ENCODE measurements at places on chromosomes 6 and 20. TPM values are rescaled to one million over a fixed set of nuclear protein-coding genes. Genes with fewer than 3 reads are reported as not detected.
A peak's percentile ranks its signal among the peaks of the same experiment; 100 is the strongest.

Gene RIMS1
- 2.8 TPM for polyA plus RNA-seq

- DNase-seq: no peak
These were observed 215.8 kb upstream of the CITED2 start for GRCh38 chr6:139590206-139590605.

Gene C6orf141
- 2.0 TPM for polyA plus RNA-seq

Gene FBXO9
- 112 TPM for polyA plus RNA-seq

DNA sequence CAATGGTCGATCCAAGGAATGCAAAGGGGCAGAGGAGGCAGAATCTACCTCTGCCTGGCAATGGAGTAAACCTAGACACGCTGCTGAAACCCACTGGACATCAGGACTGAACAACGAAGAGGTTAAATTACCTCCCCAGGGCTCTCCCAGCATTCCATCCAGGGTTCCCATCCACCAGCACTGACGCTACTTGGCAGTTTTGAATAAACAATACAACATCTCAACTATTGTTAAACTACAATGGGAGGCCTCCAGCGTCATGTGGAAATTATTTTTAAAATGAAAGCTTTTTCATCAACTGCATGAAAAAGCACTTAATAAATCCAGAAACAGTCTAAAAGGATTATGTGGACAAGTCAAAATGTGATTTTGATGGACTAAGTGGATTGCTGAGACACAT is 96.8 kb upstream of the NHSL1 start:
- no peak for DNase-seq

DNA sequence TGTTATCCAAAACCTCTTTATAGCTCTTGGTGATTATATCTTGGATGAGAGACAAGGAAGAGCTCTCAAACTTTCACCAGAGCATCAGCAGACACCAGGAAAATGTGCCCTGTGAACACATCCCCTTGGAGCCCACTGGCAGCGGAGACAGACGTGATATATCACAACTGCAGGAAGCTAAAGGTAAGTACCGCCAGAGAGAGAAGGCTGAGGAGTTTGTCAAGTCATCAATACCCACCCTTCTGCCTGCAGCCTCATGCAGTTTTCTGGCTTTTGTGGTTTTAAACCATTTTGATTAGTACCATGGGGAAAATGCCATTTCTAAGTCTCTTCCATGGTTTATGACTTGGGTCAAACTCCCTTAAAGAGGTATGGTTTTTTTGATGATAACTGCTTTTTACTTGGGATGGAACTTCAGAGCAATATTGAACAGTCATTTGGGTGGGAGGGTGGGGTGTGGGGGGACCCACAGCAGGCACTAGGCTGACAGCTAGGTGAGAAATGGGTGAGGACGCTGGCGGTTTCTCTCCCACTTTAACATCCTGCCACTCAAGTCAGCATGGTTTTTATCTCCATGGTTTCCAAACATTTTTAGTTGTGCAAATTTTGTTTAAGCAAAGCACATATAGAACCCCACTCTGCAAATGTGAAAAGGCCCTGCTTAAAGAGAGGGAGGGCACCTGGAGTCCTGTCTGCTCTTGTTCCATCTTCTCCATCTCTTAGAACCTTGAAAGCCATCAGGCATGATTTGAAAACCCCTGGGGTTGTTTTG is 108.4 kb downstream of the SCML4 start:
- no peak for DNase-seq

Gene TAGAP
- 0.78 TPM for polyA plus RNA-seq

Gene HCRTR2
- polyA plus RNA-seq: 0.35 TPM

DNA sequence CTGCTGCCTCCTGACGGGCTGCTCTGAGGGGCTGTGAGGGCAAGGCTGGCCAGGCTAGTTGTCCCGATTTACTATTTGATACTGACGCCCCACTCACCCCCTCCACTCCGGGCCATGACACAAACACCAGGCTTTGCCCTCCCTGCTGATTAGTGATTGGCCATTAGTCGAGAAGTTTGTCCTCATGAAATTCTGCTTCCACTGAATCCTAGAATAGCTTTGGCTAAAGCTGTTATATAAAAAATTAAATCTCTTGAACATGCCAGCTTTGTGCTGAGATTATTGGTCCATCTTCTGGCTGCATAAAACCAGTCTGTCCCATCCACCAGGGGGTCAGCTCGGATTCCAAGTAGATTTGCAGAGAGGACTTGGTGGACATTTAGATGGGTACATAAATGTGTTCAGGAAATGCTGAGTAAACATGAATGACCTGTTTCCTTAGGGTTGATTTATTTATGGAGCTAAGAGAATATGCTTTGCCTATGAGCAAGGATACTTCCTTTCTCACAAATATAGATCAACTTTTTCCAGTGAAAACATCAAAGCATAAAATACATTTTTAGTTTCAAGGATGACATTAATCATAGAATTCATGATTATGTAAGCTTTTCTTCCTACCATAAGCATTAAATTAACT is at the start of gene GABRR2:
Gene GABRR2, minus strand, starts transcription at position 51 of the 637 bp plus-strand sequence. CDS start 134 bp downstream, outside the sequence.
- no peak for DNase-seq

Gene HLA-DOB
- polyA plus RNA-seq: 0.32 TPM

DNA sequence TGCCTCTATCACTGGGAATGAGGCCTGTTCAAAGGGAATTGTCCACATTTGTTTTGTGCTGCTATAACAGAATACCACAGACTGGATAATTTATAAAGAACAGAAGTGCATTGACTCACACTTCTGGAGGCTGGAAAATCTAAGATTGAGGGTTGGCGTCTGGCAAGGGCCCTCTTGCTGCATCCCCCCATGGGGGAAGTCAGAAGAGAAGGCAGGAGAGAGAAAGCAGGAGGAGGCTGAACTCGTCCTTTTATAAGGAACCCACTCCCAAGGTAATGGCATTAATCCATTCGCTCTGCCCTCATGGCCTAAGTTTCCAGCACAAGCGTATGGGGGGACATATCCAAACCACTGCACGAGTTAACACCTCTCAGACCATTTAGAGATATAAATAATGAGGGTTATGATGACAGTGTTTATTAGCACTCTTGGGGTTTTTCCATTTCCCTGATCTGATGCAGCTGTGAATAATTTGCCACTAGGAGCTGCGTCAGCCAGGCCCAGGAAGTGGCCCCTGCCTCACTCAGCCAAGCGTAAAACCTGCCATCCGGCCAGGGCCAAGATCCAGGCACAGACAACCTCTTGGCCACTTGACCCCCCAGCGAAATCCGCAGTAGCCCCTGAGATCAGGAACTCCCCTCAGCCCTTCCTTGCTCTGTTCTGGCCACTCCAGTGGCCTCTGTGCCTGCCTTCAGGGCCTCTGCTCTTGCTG is 14.2 kb upstream of the SLCO4A1 start:
- no peak for DNase-seq

Gene RIPPLY2
- not detected for polyA plus RNA-seq

Gene SLCO4A1
- 2.0 TPM for polyA plus RNA-seq

Gene C20orf202
- 0.43 TPM for polyA plus RNA-seq

Gene ADAM33
- 9.1 TPM for polyA plus RNA-seq

Gene HSPA12B
- polyA plus RNA-seq: 11.5 TPM

DNA sequence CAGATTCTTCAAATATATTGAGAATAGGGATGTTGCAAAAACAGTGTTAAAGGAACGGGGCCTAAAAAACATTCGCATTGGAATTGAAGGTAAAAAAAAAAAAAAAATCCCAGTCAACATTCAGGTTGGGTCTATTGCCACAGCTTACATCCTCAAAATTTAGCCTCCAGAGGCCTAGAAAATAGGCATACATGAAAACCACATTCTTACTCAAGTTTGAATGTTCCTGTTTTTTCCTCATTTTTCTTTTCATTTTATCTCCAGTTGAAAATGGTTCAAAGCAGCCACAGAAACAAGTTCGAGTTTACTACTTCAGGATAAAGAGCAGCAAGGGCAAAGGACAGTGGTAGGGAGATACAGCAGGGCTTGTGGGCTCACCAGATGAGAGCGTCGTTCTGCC is 41.9 kb downstream of the KCTD20 start:
- DNase-seq: no peak

GRCh38 chr6:389143-389542 is 2.4 kb upstream of the IRF4 start:
- DNase-seq: no peak

DNA sequence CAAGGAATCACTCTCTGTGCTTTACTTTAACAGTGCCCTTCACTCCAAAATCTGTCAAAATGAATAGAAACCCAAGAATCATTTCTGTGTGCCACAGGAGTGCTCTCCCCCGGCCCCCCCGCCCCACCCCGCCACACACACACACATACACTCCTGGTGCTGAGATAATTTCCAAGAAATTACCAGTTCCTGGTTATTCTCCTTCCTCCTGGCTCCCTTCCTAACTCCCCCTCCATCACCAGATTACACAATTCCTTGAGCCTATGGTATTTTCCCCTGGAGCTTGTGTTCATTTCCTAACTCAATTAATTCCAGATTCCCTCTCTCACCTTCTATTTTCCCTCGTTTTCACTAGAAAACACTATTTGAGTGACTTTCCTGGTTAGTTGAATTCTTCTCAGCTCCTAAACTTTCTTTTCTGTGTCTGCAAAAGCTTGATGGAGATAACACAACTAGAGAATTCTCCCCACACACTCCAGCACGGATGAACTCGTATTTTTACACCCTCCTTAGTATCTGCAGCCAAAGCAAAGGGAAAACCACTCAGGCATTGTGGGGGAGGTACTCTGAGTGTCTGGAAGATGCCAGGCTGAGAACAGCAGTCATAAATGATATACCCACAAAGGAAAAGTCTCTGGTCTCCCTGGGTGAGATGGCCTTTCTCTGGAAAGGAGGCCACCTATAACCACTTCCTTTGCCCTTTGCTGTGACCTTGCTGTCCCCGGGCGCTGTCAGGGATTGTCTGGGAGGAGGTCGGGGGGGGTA is 1.9 kb upstream of the SLC24A3 start:
- DNase-seq: no peak

GRCh38 chr6:1716868-1717267 is 107.2 kb downstream of the FOXC1 start:
- no peak for DNase-seq

Gene MCHR2
- not detected for polyA plus RNA-seq

Gene LRP11
- 40.4 TPM for polyA plus RNA-seq

Gene MPIG6B
- 1.7 TPM for polyA plus RNA-seq

GRCh38 chr20:59102841-59103299 is 60.3 kb upstream of the PRELID3B start:
- no peak for DNase-seq

Gene UST
- 11.5 TPM for polyA plus RNA-seq

Gene FOXF2
- polyA plus RNA-seq: 0.10 TPM

Gene MACROD2
- polyA plus RNA-seq: 17.2 TPM

Gene BANF2
- polyA plus RNA-seq: 0.38 TPM

DNA sequence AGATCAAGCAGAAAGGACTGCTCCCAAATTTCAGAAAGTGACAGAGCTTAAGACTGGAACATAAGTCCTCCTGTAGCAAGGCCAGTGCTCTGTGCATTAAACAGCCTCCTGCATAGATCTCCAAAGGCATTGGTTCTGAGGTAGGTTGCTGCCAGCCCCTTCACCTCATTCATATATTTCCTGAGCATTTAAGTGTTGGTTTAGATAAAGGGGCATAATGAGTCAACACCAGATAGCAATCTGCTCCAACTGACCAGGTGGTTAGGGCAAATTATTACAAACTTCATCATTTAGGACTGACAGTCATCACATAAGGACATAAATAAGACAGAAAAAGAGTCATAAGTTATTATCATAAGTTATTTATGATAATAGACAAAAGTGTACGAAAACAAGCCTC is 10.7 kb downstream of the PTPRK start:
- no peak for DNase-seq

Gene DOK5
- 9.7 TPM for polyA plus RNA-seq

- DNase-seq: no peak
These were observed 3.6 kb upstream of the CASP8AP2 start for GRCh38 chr6:89826029-89826528.

Gene PXDC1
- 18.5 TPM for polyA plus RNA-seq

Gene ARMH2
- not detected for polyA plus RNA-seq

Gene TSHZ2
- polyA plus RNA-seq: 14.2 TPM

DNA sequence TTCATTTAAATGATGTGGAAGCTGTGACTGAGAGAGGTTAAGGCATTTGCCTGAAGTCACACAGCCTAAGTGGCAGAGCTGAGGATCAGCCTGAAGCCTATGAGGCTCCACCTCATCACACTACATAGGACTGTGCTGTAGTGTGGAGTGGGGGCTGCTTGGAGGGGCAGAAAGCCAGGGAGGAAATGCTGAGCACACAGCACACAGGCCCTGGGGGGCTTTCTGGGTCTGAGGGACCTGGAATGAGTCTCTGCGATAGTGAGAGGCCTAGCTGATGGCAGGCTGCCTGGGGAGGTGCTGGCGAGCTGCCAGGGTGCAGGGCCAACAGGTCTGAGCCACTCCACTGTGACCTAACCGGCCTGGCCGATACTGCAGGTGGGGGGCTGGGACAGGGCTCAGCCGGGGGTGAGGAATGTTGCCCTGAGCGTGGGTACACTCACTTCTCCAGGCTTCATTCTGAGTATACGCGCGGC is 2.2 kb upstream of the ARHGAP40 start:
- DNase-seq: peak; percentile 31

DNA sequence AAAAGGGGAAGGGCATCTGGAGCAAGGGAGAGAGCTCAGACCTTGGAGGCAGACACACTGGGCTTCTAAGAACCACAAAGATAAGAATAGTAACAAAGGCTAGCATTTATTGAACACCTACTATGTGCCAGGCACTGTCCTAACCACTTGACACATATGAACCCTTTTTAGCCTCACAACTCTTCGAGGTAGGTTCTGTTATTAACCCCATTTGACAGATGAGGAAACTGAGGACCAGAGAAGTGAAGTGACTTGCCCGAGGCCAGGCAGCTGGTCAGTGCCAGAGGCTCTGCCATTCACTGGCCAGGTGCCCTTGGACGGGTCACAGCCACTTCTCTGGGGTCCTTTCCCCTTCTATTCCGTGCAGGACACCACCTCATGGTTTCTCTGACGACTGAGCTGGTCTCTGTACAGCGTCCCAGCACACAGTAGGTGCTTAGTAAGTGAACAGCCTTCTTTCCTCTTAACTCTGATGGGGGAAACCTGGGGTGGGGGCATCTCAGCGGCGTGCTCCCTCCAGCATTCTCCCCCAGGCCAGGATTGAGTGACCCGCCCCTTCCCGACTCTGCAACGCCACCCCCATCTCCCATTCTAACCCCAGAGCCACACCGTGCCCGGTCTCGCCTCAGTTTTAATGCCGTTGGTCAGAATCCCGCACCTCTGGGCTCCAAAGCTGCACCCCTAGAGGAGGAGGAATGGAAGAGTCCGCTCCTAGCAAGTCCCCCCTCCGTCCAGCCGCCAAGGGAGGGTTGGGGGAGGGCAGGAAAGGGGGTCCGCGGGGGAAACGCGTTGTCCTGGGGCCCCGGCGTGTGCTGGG is 55.7 kb downstream of the CD40 start:
- no peak for DNase-seq

Gene NFYA
- polyA plus RNA-seq: 57.4 TPM

DNA sequence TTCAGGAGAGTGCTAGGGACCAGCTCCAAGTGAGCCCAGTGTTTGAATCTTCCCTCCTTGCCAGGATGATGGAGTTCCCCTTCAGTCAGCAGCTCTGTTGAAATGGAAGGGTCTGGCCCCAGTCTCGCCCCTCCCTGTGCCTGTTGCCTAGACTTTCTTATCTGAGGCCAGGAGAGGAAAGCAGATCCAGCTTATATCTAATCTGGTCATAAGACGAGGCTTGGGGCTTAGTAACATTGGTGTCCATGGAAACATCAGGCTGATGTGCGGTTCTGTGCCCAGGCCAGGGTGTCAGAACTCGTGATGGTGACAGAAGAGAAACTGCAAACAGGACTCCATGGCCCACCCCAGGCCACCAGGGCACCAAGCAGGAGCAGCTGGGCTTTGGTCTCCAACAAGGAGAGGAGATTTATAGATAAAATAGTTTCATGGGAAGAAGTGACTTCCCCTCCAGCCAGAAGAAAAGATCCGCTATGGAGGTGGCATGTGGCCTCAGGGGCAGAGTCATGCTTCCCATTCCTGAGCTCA is 9.8 kb downstream of the MAS1L start:
- no peak for DNase-seq

All from left kidney (tissue), 8 donors.